ENCODE measurements at places on chromosomes 6 and 20. TPM values are rescaled to one million over a fixed set of nuclear protein-coding genes. Genes with fewer than 3 reads are reported as not detected.

Gene AVP
- total RNA-seq, result not detected

Gene PLN
- total RNA-seq, result 17.5 TPM

Gene CENPB
- total RNA-seq, result 101 TPM

Gene COL19A1
- total RNA-seq, result 2.6 TPM

Gene IL17F
- total RNA-seq, result not detected

Gene GRM4
- total RNA-seq, result 0.13 TPM

Gene LSM14B
- 52.0 TPM for total RNA-seq

Gene SLC13A3
- 2.2 TPM for total RNA-seq

Gene COL21A1
- total RNA-seq, result 23.1 TPM

Gene BTNL2
- not detected for total RNA-seq

Gene RFX6
- total RNA-seq, result not detected

Gene RSPH9
- total RNA-seq, result 0.83 TPM

Gene TNFRSF21
- total RNA-seq, result 6.3 TPM

Gene ASCC3
- 113 TPM for total RNA-seq

Gene SULF2
- total RNA-seq, result 8.1 TPM

Gene FUT9
- not detected for total RNA-seq

Gene BMP5
- 0.03 TPM for total RNA-seq

Gene SLC22A16
- not detected for total RNA-seq

Gene GUCA1A
- total RNA-seq, result not detected

Gene SLC17A3
- total RNA-seq, result not detected

Gene RXRB
- 32.2 TPM for total RNA-seq

Gene HAO1
- not detected for total RNA-seq

Gene CFAP61
- total RNA-seq, result not detected

Gene DEF6
- 0.59 TPM for total RNA-seq

Gene EYA2
- total RNA-seq, result 0.03 TPM

Gene CFB
- total RNA-seq, result 49.7 TPM

Gene GPX6
- total RNA-seq, result not detected

Gene HTR1E
- not detected for total RNA-seq

Gene RPN2
- total RNA-seq, result 462 TPM

Gene ABHD16B
- total RNA-seq, result not detected

Gene ULBP1
- 0.17 TPM for total RNA-seq

Gene PEDS1
- 26.6 TPM for total RNA-seq

Gene TGM3
- not detected for total RNA-seq

Gene SMLR1
- not detected for total RNA-seq

Gene TRDN
- total RNA-seq, result 0.10 TPM

Gene ZMYND8
- total RNA-seq, result 18.2 TPM

Gene MROH8
- 1.5 TPM for total RNA-seq

Gene SLC17A2
- not detected for total RNA-seq

Gene SCRT2
- total RNA-seq, result not detected

Gene GCM1
- total RNA-seq, result not detected

Gene HUS1B
- 1.3 TPM for total RNA-seq

Gene RAD21L1
- 0.13 TPM for total RNA-seq

All from smooth muscle cell of the pulmonary artery (primary cell).